ENCODE measurements at places on chromosomes 13 and 19.

- no peak for DNase-seq
Measured at GRCh38 chr13:47036294-47037008, 139.6 kb upstream of the HTR2A start.

- DNase-seq: no peak
Measured at GRCh38 chr13:44142540-44142867, 231.1 kb upstream of the SERP2 start.

DNA sequence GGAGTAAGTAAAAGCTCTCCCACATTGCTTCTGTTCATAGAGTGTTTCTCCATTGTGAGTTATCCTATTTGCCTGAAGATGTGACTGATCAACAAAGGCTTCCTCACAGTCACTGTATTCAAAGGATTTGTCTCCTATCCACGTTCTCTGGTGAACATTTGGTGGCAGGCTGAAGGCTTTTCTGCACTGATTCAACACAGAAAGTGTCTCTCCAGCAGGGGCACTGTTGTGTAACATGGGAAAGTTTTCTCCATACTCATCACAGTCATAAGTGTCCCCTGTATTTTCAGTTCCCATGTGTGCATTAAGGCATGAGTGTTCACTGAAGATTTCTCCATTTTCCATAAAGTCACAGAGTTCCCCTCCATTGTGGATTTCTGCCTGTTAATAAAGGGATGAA lies 17.6 kb downstream of the ZNF121 start:
- no peak for DNase-seq

DNA sequence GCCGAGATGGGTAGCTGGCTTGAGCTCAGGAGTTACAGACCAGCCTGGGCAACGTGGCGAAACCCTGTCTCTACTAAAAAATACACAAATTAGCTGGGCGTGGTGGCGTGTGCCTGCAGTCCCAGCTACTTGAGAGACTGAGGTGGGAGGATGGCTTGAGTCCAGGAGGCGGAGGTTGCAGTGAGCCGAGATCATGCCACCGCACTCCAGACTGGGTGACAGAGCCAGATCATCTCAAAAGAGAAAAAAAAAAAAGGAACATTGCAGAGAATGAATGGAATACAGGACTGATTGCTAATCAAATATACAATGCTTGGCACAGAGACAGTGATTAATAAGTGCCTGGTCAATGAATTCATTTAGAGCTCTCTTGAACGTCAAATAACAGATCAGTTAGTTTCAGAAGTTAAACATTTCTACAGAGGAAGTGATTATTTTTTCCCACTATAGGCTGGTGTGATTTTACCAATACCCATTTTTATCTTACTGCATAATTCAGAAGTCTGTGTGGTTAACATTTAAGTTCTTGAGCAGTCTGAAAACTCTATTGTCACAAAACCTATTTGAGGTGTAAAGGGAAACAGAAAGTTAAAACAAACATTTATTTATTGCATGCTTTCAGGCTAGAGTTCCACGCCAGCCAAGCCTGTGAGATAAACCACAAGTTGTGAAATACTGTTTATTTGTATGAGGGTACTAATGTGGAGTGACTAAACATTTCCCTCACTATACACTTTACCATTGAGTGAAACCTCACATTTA lies 7.7 kb upstream of the TBC1D4 start:
- DNase-seq: no peak

DNA sequence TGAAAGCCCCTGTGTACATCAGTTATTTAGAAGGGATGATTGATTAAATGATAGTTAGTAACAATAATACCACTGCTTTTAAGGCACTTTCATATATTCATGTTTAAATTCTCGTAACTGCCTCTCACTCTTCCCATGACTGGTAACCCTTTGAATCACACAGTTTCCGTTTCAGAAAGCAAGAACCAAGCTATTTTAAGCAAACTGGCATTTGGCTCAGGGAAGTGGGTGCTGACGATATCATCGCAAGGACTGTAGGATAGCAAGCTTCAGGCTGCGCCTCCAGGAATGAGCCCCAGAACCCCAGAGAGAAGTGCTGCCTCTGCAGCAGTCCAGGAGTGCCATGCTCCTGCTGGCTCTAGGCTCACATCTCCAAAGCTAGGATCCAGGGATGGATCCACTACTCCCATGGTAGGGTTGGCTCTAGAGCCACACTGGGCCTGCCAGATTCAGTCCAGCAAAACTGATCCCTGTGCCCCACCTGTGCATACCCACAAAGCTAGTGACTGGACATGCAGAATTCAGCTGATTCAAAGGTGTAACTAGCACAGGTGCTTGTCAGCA lies 313.5 kb downstream of the SLC7A1 start:
- DNase-seq: no peak

DNA sequence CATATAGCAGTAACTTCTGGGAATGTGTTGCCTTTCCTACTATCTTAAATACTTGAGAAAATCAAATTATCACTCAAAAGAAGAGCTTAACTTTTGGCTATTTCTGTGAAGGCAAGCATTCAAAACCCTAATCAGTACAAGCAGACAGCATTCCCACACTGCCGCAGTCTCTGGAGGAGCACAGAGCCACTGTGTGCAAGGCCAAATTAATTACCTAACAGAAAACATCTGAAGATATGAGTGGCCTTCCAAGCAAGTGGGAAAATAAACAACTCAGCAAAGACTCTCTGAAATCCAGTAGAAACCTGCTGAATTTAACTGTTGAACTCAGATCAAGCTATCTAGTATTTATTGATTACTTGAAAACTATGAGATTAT lies 68.2 kb downstream of the COL4A1 start:
- no peak for DNase-seq

Data from stimulated activated CD4-positive, alpha-beta T cell treated with anti-CD3 and anti-CD28 coated beads, Interleukin-1b, Interleukin-23, amount 100 ng/mL, for 1 hour (primary cell).